ENCODE measurements at places on chromosomes 3 and 15.

DNA sequence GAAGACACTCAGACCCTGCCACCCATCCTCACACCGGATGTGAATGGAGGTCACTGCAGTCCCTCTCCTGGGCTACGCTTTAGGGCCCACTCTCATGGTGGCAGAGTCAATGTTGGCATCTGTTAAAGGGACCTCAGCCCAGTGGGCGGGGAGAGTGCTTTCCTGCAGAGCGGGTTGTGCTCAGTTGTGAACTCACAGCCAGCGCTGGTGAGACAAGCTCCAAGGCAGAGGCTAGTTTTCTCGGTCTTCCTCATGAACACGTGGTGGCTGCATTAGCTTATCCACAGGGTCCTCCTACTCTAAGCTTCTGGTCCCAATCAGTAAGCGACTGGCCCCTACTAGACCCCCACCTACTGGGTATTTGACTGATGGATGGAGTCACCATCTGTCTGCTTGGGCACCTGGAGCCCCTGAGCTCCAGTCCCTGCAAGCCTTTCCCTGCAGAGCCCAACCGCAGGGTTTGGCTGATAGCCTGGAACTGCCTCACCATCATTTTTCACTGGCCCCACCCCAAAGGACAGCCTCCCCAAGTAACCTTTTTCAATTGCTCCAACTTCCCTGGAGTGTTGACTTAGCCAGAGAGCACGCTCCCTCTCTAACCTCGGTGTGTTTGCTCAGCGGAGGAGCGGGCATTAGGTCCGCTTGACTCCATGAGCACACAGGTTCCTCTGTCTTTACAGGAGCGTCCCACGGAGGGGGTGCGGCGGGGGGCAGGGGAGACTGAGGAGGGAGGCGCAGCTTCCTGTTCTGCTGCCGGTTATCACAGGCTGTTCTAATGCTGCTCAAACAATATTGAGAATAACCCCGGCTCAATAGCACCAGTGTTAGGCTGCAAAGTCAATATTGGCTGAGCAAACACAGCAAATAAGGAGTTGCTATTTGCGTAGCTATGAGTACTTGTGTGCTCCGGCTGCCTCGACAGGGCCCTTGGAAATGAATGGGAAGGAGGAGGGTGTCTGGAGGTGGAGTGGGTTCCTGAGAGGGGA, 141.7 kb downstream of the RPLP1 start:
- no peak for DNase-seq

DNA sequence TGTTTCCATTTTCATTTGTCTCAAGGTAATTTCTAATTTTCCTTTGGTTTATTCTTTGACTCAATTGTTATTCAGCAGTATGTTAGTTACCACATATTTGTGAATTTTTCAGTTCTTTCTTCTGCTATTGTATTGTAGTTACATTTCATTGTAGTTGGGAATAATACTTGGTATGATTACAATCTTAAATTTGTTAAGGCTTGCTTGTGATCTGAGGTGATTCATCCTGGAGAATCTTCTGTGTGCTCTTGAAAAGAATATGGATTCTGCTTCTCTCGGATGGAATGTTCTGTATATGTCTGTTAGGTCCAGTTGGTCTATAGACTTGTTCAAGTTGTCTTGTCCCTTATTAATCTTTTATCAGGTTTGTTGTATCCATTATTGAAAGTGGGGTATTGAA, 63.4 kb upstream of the VEPH1 start:
- no peak for DNase-seq

GRCh38 chr3:23809294-23809693, 3.5 kb downstream of the UBE2E1 start:
- DNase-seq: no peak

GRCh38 chr15:83709241-83709640, 55.3 kb downstream of the ADAMTSL3 start:
- DNase-seq: no peak

DNA sequence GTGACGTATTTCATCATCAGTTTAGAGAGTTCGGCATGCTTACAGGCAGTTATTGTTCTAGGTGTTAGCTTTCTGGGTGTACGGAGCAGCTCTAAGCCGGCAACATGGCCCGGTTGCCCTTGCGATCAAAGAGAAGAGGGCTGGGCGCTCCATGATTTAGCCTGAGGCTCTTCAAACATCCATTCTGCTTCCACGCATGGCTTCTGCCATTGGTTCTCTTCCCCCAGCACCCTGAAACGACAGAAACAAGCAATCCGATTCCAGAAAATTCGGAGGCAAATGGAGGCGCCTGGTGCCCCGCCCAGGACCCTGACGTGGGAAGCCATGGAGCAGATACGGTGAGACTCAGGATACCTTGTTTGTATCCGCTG, 574 bp downstream of the NGRN start:
- peak; percentile 45 for DNase-seq

DNA sequence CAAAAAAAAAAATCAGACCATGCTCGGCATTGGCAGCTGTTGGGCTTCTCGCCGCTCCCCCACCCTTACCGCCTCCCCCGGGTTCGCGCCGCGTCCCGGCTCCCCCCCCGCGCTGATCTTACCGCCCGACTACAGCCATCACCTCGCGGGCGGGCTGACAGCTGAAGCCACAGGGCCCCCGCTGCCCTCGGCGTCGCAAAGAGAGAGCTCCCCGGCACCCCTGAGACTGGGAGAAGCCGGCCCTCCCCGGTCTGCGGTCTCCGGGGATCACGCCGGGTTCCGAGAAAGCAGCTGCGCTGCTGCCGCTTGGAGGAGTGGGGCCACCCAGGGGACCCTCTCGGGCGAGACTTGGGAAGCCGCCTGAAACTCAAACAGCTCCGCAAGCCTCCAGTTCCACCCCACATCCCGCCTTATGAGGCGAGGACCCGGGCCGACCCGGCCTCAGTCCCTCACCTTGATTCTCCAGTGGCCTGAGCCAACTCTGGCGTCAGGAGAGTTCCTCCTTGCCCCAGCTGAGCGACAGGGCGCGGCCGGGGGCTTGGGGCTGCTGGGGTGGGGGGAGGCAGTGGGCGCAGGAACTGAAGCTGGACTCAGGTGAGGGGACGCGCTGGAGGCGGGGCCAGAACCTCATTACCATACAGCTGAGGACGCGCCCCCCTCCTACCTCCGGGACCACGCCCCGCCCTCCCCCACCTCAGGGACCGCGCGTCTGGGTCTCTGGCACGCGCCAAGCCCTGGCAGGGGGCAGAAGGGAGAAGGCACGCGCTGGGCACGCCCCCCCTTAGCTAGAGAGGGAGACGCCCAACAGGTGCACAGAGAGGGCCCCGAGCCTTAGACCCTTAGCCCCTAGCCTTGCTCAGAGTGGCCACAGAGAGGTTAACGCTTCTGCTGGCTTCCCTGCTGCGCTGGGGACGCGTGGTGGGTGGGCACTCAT, 1.0 kb upstream of the DLL4 start:
- no peak for DNase-seq

GRCh38 chr3:71887256-71887655, 102.3 kb upstream of the PROK2 start:
- DNase-seq: no peak

DNA sequence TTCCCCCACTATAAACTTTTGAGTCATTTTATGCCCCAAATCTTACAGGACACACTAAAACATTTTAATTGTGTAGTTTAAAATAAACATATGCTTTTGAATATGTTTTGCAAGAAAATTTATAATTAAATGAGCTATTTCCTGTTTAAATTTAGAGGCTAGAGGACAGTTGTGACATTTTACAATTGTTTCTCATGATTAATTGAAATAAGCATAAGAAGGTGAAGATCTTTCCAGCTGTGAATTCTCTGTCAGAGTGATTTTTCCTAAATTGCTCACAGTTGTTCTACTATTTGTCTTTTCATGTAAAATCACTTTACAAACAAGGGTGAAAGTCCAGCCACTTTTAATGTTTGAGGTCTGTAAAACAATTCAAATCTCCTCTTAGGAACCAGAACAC, 892.3 kb downstream of the CADM2 start:
- no peak for DNase-seq

GRCh38 chr3:14389166-14389606, 13.2 kb upstream of the SLC6A6 start:
- DNase-seq: no peak

DNA sequence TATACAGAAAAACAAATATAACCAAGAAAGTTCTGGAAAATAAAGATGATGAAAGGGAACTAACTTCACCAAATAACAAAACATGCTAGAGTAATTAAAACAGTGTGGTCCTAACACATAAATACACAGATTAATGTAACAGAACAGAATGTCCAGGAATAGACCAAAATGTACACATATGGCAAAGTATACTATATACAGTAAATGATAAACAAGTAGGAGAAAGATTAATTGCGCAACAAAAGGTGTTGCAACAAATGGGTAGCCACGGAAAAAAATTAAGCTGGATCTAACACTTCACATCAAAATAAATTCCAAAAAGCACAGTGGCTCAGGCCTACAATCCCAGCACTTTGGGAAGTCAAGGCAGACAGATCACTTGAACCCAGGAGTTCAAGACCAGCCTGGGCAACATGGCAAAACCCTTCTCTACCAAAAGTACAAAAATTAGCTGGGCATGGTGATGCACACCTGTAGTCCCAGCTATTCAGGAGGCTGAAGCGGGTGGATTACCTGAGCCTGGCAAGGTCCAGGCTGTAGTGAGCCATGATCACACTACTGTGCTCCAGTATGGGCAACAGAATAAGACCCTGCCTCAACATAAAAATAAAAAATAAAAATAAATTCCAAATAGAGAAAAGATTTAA, 19.8 kb downstream of the SCAP start:
- DNase-seq: no peak

DNA sequence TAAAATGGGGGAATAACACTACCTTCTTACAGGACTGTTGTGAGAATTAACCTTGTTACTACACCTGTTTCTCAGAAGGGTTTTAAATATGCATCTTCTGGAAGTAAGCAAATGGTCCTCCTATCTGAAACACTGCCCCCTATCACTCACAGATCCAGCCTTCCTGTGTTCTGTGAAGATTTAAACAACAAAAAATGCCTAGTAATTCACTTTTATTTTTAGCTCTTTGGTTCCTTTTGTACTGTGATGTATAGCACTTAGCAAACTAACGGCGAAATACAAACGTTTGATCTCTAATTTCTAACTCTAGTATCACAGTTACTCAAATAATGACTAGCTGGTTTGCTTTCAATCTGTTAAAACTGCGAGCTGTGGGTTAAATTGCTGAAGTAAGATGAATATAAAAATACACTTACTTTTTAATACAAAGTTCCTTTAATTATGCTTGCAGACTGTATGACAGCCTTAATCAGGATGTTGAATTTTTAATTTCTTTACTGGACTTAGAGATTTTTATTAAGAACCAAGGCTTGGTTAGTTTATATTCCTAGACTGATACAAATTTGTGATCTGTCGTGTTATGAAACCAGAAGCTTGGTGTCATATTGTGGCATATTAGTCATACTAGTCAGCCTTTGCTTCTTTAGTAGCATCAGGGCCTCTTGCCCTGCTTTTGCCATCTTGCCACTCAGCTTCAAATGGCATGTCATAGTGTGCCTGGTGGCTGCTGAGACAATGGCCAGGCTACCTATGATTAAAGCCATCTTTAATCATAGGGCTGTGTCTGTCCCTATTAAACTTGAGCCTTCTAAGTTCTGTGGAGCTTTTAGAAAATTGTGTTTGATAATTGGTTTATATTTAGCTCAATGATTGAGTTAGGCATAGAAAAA, 9.2 kb downstream of the EIF3J start:
- DNase-seq: no peak

GRCh38 chr3:187850258-187850921, 105.1 kb upstream of the BCL6 start:
- no peak for DNase-seq

DNA sequence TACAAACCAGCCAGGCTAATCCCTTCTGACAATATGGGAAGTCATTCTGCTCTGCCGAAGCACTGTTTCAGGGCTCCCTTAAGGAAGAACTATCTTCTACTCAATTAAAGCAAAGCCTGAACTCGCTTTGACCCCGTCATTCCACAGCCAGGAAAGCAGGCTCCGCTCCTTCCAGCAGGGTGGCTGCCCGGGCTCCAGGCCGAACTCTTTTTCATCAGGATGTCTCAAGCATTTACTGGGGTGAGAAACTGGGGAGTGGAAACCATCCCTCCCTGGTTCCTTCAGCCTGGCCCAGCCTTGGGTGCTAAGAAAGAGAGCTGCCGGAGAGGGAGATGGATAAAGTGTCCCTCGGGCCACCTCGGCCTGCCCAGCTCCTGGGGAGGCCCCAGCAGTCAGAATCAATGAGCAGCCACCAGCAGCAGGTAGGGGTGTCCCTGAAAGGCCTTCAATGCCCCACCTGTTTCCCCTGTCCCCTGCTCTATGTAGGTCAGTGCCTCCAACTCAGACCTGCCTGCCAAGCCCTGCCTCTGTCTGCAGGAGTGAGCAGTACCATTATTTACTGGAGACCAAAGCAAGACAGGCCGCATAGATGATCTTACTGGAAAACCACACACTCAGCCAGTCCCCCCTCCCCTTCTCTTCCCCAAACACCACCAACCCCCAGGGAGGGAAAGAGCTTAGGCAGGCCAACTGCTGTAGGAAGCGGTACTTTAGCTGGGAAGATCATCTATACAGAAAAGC, 225.6 kb upstream of the TLE3 start:
- DNase-seq: no peak

GRCh38 chr15:90382320-90382719, 5.7 kb upstream of the IQGAP1 start:
- DNase-seq: no peak

DNA sequence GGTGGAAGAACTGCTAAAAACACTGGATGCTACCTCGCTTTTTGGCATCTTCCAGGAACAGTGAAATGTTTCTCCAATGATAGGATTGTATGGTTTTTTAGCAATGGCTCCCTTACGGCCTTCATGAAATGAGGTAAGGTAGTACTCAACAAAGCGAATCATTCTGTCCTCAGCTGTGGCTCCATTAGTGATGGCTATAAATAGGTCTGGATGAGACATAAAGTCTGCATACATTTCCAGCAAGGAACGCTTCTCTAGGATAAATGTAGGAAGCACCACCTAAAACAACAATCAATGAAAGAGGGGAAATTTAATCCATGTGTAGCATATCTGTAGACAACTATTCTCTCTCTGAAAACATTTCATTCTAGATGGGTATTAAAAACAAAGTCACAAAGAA, 32.4 kb upstream of the SNX4 start:
- no peak for DNase-seq

GRCh38 chr3:99483841-99484240, 154.6 kb upstream of the COL8A1 start:
- no peak for DNase-seq

All from activated CD4-positive, CD25-positive, alpha-beta regulatory T cell treated with anti-CD3 and anti-CD28 coated beads, Interleukin-2, amount 50 U/mL, for 72 hours (primary cell).